ENCODE measurements at places on chromosomes 4 and X.

DNA sequence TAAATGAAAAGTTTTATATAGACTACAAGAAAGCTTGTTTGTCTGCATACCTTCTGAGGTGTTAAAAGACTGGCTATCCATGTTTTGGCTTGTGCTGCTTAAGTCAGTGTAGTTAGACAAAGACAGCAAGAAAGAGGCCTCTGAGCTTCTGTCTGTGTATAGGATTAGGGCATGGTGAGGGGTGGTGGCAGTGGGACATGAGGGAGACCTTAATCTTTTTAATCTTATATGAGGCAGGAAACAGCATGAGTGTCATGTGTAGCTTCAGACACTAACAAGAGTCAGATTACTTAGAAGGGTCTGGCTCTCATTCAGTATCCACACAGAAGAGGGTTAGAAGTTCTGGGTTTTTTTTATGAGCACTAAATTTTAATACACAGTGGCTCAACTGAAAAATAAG, 213.3 kb downstream of the GABRG1 start:
- DNase-seq = no peak

DNA sequence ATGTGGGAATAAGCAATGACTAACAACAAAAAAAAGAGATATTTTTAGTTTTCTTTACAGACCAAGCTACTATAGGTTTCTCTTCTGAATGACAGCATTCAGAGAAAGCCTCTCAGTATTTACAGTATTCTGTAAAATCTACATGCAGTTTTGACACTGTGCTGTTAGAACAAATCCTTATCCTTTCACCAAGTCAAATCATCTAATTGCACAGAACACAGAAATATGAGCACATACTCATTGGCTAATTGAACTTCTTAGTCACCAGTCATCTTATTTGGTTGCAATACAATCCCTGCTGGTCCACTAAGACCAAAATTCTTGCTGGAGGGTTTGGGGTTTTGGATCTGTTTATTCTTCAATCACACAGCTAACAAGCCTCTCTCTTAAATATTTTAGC, 5.7 kb downstream of the ACOT9 start:
- DNase-seq = no peak

- no peak for DNase-seq
Observed at GRCh38 chr4:95643627-95644026, 94.9 kb upstream of the UNC5C start.

DNA sequence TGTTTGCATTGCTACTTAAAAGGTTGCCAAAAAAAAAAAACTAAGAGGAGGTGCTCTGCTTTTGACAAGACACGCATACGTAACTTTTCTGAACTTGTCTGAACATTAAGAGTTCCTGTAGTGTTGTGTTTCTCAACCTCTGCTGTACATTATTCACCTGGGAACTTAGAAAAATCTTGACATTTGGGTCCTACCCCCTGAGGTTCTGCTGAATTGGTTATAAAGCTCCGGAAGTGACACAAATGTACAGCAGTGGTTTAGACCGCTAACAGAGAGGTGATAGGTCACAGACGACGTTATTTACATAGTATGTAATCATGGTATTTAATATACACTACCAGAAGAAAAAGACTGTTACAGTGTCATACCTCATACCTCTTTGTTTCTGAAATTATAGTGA, 61.1 kb downstream of the CPEB2 start:
- DNase-seq = no peak

- DNase-seq = no peak
Observed at GRCh38 chr4:123170843-123171242, 225.8 kb upstream of the SPRY1 start.

- DNase-seq = no peak
Observed at GRCh38 chr4:38223782-38224236, 263.6 kb downstream of the PTTG2 start.

DNA sequence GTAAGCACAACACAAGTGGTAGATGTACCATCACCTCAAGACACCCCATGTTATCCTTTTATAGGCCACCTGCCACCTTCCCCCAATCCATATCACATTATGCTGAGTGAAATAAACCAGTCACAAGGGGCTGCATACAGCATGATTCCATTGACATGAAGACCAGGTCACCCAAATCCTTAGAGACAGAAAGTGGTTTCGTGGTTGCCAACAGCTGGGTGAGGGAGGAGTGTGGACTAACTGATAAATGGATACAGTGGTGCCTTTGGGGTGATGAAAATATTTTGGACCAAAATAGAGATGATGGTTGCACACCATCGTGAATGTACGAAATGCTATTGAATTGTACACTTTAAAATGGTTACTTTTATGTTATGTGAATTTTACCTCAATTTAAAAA, 65.7 kb upstream of the DMD start:
- DNase-seq = no peak

- DNase-seq = peak; percentile 57
Observed at GRCh38 chrX:2500091-2500802, 529 bp downstream of the DHRSX start.

DNA sequence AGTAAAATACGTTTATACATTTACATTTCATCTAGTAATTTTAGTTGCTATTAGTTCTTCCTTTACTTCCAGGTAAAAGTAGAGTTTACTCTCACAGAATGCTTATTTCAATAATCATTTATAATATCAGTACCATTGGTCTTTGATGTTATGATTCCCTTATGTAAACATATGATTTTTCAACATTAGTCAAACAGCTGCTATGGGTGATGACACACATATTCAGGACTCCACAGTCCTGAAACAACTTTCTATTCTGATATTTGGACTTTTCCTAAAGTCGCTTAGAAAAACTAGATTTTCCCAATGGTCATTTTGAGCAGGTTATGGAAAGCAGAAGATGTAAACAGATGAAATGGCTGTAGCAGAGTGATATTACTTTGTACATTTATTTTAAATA, 369.8 kb downstream of the UNC5C start:
- no peak for DNase-seq

DNA sequence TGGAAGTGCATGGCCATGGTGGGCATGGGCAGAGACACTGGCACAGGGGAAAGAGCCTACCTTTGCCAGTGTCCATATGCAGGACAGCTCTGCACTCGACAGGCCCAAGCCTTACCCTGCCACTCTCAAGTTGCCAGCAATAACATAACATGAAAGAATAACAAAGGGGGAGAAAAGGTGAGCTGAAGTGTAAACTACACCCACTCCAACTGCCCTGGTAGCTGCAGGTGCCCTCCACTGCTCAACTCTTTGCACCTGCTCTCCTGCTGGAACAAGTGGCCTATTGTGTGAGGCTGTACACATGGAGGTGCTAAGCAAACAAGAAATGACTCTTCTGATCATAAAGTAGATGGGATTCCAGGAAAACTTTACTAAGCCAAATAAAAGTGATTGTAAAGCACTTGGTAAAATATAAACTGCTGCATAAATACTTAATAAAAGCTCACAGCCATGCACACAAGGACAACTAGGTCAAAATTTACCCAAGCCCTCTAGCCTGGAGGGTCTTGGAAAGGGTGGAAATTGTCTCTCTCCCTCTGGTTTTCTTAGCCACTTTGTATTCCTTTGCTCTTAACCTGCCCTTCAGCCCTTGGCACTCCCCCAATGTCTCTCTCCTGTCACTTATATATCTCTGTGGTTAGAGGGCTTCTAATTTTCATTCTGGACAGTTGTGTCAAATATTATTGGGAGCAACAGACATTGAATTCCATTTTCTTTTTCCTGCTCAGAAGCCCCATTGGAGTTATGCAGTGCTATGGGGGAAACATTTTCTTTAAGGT, 261.2 kb upstream of the GPC4 start:
- no peak for DNase-seq

DNA sequence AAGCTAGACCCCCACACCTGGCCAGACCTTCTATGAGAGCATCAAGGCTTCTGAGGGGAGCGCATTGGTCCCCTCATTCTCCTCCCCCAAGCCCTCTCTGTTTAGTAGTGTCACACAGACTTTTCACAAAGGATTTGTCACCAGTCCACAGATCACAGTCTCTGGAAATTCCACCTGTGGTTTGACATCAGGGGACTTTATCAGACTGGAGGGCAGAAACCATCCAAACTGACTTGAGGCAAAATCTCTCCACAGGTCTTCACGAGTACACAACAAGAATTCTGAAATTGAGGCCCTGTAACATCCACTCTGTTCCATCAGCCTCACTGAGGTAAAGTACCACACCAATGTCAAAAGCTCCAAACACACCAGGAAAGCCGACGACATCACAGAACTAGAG, 112.5 kb downstream of the SH3KBP1 start:
- DNase-seq = no peak

DNA sequence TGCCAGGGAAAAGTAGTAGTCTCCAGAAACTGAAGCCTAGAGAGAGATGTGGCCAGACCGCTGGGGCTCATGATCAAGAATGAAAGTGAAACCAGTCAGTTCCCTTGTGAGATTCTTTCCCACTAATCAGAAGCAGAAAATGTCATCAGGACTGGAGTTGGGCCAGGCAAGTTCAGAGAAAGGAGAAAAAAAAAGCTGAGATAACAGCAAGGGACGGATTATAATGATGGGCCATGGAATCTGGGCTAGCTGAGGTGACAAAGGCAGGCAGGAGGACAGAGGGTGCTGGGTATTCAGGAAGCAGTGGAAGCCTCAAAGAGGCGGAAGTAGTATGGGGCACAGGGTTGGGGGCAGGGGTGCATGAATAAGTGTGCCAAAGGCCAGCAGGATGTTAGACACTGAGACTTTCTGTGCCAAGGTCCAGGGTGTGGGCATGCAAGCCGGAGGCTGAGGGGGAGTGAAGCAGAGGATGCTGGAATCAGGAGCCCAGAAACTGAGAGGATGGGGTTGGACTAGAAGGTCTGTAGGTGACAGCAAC, 2.5 kb downstream of the CXorf38 start:
- peak; percentile 75 for DNase-seq

GRCh38 chrX:132227383-132228112, 8.3 kb upstream of the RAP2C start:
- DNase-seq = no peak

DNA sequence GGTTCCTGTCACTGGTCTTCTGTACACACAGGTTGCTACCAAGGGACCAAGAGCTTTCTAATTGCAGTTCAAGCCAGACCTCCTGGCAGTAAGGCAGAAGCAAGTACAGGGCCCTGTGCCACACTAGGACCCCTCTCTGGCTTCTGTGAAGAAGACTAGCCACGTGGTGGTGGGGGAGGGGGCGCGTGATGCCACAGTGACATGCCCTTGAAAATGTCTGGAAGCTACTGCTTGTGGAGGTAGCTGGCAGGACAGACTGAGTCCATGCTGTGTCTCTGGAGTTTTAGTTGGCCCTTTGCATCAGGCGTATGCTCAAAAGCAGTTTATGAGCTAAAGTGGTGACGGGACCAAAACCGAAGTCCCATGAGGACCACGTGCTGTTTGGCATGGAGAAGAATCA, 50.9 kb downstream of the RTL5 start:
- DNase-seq = no peak

DNA sequence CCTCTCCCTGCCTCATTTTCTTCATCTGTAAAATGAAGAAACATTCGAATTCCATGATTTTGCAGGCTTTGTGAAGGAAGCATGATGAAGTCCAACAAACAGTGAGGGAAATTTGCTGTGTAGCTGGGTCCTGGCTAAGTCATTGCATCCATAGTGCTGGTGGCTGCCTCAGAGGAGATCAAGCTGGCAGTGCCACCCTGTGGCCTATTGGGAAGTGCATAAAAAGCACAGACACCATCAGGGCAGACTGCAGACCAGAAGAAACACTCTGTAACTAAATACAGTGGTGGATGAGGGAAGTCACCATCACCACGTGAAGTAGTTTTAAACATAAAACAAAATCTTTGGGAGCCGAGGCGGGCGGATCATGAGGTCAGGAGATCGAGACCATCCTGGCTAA, 40.7 kb upstream of the DDX3X start:
- no peak for DNase-seq

GRCh38 chr4:168841000-168841671, 168.9 kb downstream of the CBR4 start:
- DNase-seq = no peak

GRCh38 chrX:16155581-16156096, 11.6 kb upstream of the MAGEB17 start:
- DNase-seq = no peak

DNA sequence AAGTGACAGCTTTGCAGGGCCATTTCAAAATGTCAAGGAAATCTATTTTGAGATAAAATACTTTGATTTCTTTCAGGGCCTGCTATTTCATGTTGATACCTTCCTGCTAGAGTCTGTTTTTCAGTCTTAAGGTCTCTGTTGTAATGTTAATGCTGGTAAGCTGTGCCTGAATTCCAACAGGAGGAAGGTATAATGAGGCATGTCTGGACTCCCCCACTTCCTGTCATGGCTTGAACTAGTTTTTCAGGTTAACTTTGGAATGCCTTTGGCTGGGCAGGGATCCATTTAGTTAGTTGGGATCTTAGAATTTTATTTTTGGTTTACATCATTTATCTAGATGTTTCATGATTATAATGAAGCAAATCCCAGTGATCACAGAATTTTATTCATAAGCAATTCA, 279.0 kb downstream of the CFAP47 start:
- no peak for DNase-seq

GRCh38 chrX:8147226-8147625, 23.8 kb downstream of the VCX2 start:
- no peak for DNase-seq

GRCh38 chr4:30434656-30435055, 285.5 kb upstream of the PCDH7 start:
- DNase-seq = no peak

DNA sequence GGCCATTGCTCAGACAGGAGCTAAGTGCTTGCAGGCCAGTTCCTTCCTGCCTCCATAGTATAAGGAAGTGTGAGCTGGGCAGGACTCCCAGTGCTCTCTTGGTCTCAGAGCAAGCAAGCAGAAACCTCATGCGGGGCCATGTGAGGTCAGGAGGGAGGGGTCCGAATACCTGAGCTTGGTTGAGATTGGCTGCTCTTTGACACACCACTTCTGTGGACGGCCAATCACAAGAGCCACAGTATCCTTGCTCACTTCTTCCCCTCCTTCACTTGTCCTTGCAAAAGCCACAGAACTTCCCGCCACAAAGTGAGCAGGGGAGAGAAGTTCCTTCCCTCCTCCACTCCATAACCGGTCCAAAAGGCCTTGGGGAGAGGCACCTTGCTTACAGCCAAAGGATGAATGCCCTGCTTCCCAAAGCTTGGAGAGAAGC, 56.7 kb downstream of the PRPS1 start:
- DNase-seq = peak; percentile 18

DNA sequence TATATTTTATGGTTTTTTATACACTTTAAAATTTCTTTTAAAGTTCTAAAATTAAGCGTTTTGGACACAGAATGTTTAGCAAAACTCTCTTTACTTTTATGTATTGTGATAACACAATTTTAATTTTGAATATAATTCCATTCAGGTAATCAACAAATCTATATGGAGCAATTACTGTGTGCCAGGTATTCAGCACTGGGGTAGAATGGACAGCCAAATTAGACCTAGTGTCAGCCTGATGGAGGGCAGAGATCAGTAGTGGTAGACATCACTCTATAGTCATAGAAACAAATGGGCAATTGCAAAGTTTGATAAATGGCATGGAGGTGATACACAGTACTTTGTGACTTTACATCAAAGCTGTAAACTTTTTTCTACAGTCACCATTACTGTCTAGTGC, 41.8 kb upstream of the UNC5C start:
- no peak for DNase-seq

GRCh38 chrX:19064175-19064574, 58.1 kb downstream of the ADGRG2 start:
- peak; percentile 28 for DNase-seq

- DNase-seq = no peak
Observed at GRCh38 chr4:35639929-35640328, 604.4 kb downstream of the ARAP2 start.

- no peak for DNase-seq
Observed at GRCh38 chrX:119871245-119871598, 311 bp downstream of the RNF113A start.
